ENCODE measurements at places on chromosomes 2 and 18.

DNA sequence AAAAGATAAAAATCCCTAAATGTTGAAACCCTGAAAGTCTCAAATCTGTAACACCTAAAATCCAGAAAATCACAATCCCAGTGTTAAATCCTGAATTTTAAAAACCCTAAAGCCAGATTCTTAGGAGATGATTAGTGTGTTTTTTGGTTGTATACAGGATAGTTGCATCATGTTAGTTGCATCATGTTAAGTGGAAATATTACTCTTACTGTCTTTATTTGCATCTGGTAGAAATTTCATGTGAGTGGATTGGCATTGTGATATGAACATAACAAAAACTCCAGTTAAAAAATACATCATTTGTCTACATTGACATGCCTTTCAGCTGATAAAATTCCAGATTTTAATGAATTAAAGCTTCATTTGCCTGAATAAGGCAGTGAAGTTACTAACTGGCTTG, 683.1 kb upstream of the ACVR2A start:
- DNase-seq, result no peak

- DNase-seq, result no peak
These were observed 75.5 kb upstream of the TXNDC2 start for GRCh38 chr18:9810299-9810698.

DNA sequence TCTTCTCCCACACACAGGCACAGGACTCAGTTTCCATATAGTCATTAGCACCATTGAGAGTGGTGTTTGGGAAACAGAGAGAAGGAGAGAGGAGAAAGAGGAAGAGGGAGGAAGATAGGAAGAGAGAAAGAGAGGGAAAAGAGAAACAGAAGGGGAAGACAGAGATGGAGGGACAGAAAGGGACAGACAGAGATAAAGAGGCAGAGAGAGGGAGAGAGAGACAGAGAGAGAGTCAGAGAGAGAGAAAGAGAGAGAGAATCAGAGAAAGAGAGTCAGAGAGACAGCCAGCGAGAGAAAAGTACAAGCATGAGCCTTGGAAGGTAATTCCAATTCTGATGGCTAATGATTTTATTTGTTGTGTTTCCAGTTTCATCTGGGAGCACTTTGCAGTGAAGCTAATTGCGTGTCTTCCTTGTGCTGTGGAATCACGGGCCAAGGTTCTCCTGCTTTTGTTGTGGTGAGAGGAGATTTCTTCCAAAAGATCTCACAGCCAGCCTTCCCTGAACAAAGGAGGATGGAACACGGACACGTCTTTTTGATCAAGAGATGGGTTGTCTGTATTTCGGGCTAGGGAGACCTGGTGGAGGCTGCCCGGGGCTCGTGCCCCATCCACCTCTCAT, 153.6 kb upstream of the TWIST2 start:
- DNase-seq, result no peak

GRCh38 chr2:9390151-9390850, 33.0 kb downstream of the ITGB1BP1 start:
- no peak for DNase-seq

DNA sequence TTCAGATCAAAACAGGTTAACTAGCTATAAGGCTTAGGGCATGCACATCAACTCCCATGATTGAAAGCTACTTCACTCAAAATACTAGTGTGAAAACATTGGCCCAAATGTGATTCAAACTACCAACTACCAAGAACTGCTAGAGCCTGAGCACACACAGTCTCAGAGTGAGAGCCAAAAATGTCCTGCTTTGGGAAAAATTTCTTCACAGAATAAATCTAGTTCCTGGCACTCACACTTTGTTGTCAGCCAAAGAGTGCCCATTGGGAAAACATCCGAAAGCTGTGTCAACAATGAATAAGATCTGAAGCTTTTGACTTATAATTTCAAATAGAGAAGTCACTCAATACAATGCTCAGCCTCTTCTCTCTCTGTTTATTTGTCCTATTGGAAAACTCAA, 182.7 kb downstream of the LRATD1 start:
- DNase-seq, result no peak

DNA sequence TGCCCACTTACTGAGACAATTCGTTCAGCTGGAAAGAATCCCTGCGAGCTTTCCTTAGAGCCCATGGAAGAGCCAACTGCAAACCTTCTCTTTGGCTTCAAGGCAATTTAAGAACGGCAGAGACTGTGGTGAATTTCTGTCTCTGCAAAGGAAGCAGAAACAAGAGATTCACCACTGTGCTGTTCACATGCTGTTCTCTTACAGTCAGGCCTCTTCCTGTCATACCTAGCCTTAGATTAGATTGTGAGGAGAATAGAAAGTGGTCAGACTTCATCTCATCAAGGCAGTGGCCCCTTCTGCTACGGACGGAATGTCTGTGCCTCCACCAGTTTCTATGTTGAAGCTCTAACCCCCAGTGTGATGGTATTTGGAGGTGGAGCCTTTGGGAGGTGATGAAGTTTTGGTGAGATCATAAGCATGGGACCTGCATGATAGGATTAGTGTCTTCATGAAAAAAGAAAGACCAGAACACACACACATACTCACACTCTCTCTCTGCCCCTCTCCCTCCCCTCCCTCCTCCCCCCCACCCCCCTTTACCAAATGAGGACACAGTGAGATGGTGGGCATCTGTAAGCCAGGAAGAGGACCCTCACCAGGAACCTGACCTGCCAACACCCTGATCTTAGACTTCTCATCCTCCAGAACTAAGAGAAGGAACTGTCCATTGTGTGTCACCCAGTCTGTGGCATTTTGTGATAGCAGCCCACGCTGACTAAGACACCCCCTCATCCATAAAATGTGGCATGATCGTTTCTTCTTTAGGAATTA, 45.6 kb upstream of the NRP2 start:
- no peak for DNase-seq

GRCh38 chr2:128409326-128410034, 90.8 kb upstream of the HS6ST1 start:
- no peak for DNase-seq

- DNase-seq, result no peak
These were observed 144.1 kb downstream of the NCOA1 start for GRCh38 chr2:24635181-24635580.

DNA sequence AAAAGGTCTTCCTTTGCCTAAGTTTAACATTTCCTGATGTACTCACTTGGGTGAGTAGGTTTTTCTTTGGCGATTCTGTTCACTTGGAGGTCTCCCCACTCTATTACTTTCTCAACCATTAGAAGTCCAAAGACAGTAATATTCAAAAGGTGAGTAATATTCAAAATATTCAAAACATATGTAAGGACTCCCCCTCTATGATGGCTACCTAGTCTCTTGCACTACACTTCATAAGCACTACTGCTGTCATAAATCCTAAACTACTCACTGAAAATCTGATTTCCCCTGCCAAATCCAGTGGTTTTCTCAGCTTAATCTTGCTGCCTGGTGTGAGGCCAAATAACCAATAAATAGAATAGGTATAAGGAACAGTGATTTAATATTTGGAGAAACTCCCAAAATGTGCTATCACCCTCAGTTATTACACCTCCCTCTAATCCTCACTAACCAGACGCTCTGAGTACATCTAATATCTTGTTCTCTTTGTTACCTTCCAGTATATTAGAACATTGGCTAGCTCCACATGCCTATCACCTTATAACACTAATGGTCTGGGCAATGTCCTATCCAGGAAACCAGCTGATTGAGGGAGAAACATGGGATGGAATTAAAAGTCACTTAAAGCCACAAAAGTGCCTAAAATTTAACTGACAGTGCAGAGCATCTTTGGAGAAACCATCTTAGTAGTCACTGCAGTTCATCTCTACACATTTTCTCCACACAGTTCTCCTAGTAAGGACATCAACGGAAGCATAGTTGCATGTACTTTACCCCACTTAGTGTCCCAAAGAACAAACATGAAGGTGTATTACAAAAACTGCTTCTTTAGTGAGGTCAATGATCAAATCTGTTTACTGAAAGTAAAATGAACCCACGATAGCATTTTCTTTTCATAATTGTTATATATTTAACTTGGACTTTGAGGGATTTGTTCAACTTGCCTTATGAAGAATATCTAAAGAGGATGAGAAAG, 54.8 kb downstream of the MBD2 start:
- no peak for DNase-seq

DNA sequence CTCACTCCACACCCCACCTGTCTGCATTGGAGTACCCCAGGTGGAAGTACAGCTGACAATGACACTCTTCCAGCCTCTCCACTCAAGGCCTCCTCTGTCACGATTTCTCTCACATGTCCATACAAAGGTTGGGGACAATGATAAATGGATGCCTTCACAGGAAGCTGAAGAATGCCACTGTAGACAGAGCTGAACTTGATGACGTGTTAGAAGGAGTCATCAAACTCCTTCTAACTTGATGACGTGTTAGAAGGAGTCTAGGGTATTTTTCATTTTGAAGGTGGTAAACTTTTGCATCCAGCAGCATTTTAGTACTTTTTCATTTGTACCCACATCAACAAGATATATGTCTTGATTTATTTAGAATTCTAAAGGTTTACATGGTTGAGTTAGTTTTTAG, 163.5 kb upstream of the DNMT3A start:
- DNase-seq, result no peak

- no peak for DNase-seq
These were observed 105.4 kb downstream of the KCNH7 start for GRCh38 chr2:162732946-162733698.

GRCh38 chr2:20563833-20564232, 87.1 kb downstream of the HS1BP3 start:
- DNase-seq, result no peak

GRCh38 chr2:149902081-149902480, 314.5 kb upstream of the MMADHC start:
- no peak for DNase-seq

- no peak for DNase-seq
These were observed at the start of gene EPB41L3 for GRCh38 chr18:5543773-5544389. Gene EPB41L3, minus strand, starts transcription at chr18:5543997. Its CDS starts 54,814 bp downstream, at chr18:5489183.

- DNase-seq, result no peak
These were observed 19.1 kb downstream of the SEPTIN2 start for GRCh38 chr2:241334813-241335212.

GRCh38 chr2:210814251-210815025, 258.0 kb downstream of the CPS1 start:
- DNase-seq, result no peak

- no peak for DNase-seq
These were observed 52.0 kb upstream of the CD226 start for GRCh38 chr18:69999656-70000055.

DNA sequence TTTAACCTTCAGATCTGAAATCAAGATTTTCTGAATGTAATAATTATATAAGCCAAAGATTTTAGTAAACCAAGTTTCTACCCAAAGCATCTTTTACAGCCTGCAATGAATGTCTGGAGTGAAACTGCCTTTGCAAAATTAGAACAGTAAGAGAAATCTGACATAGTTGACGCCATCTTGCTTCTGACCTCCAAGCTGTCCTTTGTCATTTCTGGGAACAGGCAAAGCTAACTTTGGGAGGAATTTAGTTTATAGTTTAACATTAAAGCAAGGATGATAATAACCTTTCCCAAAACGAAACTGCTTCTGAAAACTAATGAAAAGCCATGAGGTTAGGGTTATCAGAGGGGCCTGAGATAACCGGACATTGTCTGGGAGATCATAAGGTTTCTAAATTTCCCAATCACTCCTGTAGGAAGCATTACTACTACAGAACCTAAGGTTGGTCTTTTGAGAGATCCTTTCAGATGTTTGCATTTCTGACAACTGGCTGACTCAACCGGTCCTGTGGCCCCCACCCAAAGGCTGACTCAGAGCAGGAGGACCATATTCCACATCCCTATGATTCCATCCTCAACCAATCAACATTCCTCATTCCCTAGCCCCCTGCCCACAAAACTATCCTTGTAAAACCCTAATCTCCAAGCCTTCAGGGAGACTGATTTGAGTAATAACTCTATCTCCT, 124.5 kb downstream of the TMEM131 start:
- no peak for DNase-seq

DNA sequence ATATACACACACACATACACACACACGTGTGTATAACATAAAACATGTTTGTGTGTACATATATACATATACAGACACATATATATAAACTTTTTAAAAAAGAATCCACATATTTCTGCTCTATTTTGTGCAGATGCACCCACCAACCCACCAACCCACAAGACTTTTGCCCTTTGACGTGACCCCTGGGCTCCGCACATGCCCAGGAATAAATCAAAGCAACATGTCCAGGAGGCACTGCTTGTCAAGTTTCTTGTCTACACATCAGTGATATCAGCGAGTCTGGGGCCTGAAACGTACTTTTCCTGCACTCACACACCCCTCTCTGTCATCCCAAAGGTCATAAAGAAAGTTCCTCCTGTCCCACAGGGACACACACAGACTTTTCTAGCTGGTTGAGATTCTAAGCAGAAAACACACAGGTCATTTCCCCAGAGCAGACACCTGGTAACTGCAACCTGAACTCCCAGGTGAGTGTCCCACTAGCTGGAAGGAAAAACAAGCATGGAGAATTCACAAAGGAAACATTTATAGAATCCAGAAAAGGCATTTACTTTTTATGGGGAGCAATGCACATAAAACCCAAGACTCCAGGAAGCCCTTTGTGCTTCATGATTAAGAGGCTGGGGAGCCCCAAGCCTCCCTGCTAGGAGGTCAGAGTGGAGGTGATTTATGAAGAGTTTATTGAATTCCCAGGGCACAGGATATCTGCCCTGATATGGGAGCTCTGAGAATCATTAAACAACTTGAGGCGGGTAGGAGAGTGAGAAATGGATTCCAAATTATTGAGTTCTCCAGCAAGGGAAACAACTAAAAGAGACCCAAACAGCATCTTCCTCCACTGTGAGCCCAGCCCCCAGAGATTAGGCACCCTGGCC, 211.6 kb downstream of the MGAT5 start:
- DNase-seq, result no peak

DNA sequence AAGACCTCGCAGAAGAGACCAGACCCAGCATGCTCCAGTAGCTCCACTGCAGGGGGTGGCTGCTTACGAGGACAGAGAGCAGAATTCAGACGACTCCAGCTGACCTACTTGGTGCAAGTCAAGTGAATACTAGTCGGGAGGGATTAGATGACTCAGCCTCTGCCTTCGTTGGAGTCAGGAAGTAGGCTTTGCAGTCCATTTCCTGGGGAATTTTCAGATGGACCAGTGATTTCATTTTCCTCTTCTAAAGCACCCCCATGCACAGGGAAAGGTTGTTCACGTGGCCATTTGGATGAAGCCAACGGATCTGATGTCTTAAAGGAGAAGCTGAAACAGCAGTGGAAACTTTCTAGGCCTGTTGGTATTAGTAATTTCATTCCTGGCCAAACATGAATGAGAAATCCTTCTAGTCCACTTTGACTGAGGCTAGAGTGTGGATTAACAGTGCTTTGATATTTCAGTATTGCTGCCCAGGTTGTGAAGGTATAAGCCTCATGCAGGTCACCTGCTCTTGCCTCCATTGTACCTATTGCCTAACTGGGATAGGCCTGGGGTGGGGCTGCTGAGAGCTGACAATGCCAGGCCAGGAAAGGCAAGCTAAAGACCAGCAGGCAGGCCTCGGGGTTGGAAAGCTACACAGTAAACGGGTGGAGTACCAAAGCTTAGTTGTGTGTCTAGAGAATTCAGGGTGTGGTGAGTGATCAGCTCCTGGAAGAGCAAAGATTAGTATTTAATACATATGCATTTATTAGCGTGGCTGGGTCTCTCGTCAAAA, 117.6 kb upstream of the FOSL2 start:
- DNase-seq, result no peak

GRCh38 chr2:120991441-120991840, 255.8 kb downstream of the GLI2 start:
- no peak for DNase-seq
